ENCODE measurements at places on chromosomes 2 and 18.

DNA sequence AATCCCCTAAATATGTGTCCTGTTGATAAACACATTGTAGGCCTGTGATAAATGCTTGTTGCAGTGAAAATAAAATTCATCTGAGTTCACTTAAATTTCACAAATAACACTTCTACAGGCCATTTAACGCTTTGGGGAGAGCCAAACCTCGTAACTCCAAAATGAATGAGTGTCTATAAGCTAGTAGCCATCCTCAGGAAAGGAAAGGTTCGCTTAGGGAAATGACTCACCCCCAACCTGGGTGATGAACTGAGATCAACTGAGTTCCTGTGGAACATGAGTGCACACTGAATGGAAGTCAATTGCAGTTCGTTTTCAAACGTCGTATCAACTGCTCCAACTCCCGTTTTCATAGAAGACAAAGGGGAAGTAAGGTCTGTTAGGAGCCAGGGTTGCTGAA, 527.6 kb upstream of the ID2 start:
- no peak for DNase-seq

DNA sequence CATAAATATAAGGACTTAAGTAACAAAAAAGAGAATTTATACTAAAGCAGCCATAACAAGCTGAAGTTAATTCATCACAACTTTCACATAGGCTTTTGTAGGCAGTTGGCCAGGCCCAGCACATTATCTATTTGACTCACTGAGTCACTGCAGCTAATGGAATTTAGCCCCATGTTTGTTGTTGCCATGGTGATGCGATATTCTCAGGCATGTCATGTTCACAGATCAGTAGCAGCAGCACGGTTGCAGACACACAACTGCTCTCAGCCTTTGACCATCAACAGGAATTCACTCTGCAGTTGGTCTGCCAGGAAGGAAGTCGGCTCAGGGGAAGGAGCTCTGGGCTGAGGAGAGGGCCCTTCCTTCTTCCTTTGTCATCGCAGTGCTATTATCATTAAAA, 639.8 kb downstream of the TMEM182 start:
- no peak for DNase-seq

DNA sequence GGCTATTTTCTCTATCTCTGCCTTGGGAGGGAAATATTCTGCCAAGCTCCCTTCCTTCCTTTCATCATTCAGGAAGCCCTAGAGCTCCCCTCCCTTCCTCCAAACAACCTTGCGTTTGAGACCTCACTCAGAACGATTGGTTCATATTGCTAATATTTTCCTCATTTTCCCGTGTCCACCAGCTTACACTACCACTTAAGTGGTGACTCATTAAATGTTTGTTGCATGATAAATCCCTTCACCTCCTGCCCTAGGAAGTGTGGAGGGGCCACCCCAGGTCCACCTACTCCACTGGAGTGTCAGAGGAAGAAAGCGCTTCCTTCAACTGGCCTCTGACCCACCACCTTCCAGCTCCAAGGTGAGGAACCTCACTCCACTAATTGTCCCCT, 2.3 kb upstream of the LPIN2 start:
- DNase-seq, result no peak

- DNase-seq, result no peak
Measured at GRCh38 chr2:188443207-188443606, 151.5 kb downstream of the GULP1 start.

- no peak for DNase-seq
Measured at GRCh38 chr2:135768863-135769262, 27.2 kb downstream of the UBXN4 start.

Measured in activated naive CD4-positive, alpha-beta T cell treated with Interleukin-2 at 50 U/mL for 16 hours (primary cell).